ENCODE measurements at places on chromosomes 1 and 21.

- no peak for DNase-seq
Observed at GRCh38 chr1:209012443-209013196, 570.9 kb upstream of the CAMK1G start.

- no peak for DNase-seq
Observed at GRCh38 chr1:167330601-167331293, 110.1 kb downstream of the POU2F1 start.

DNA sequence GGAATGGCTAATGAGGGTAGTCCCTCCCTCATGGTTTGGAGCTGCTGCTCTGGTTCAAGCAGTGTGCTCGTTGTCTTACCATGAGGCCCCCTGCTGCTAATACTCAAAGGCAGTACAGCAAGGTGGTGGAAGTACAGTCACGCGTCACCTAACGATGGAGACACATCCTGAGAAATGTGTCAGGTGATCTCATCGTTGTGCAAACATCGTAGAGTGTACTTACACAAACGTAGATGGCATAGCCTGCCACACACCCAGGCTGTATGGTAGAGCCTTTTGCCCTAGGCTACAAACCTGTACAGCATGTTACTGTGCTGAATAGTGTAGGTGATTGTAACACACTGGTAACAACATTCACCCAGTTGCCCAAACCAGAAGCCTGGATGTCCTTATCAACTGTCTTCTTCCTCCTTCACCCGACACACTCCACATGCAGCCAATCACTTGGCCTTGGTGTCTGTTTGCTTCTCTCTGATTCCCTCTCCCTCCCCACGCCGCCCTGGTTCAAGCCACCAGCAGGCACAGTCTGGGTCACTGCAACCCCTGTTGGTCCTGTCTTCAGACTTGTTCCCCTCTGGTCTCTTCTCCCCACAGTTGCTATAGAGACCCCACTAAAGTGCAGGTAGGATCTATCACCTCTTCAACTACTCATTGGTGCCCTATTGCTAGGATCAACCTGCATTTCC lies 6.0 kb upstream of the KCNA2 start:
- DNase-seq, result no peak

DNA sequence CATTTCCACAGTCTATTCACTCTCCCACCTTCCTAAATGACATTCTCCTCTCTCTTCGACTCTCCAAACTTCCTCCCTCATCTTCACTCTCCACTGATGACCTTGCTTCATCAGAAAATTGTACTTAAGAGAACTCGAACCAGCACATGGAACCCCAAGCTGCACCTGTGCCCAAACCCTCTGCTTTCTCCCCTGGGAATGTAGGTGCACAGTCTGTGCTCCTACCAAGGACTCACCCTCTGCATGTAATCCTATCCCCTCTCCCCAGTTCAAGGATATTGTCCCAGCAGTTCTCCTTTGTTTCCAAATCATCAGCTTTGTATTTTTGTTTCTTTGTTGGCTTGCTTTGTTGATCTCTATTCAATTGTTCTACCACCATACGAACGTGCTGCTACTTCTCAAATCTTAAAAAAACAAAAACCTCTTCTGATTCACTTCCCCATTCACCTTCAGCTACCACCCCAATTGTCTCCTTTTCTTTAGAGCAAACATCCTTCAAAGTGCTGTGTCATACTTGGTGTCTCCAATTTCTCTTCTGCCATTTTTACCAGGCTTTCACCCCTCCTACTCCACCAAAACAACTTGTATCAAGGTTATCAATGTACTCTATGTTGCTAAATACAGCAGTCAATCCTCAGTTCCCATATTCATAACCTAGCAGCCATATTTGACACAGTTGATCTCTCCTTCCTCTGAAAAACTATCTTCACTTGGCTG lies 26.8 kb downstream of the RAB3B start:
- DNase-seq, result no peak

- no peak for DNase-seq
Observed at GRCh38 chr1:167455786-167456446, 62.4 kb downstream of the CD247 start.
